NCI-H2227 treated with DMSO at 0.1 percent for 48 hours (cell line): ENCODE measurements at places on chromosomes 12 and 14.
A peak's percentile ranks its signal among the peaks of the same experiment; 100 is the strongest.

- no peak for DNase-seq
Observed at GRCh38 chr14:59272633-59273032, 84.2 kb downstream of the DAAM1 start.

DNA sequence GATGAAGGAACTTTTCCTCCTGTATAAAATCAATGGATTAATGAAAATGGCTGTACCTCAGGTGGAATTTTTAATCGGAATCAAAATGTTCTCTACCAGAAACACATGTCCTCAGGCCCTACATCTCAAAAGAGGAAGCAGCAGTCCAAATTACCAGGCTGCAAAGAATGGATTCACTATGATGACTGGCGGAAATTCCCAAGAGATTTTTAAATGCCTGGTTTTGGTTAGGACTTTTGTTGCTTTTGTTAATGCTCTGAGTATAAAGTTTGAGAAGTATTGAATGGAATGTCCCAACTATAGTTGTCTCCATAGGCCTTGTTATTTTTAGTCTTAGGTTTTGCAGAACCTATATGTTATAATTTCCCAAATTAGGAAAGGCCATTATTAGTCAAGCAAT, 11.2 kb upstream of the IFNG start:
- DNase-seq: no peak

DNA sequence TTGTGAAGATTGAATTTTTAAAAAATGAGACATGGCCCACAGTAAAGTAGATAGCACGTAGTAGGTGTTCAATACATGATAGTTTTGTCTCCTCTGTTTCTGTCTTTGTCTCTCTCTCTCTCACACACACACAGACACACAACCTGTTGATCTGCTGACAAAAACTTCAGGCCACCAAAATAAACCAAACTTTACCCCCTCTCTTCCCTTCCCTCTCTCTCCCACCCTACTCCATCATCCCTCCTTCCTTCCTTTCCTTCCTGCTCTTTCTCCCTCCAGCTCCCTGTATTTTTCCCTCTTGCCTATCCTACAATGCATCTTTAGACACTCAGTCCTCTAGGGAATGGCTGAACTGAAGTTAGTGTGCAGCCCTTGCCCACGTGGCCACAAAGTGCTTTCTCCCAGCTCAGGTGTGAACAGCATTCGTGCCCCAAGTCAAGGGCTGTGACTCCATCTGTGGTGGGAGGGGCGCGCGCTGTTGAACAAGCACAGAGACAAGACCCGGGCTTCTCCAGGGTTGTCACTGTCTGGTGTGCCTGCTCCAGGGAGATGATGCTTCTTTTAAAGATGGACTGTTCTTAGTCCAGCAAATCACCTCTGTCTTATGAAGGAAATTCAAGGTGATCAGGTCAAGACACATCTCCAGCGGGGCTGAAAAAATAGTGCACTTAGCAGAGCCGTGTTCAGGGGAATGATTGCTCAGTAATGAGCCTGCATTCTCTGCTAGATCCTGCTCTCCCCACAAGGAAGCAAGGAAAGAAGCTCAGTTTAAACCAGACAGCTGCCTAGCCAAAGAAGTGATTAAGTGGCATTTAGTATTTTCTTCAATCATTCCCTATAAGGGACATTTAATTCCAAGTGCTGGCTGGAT, 75.3 kb downstream of the WSCD2 start:
- DNase-seq: peak; percentile 67

DNA sequence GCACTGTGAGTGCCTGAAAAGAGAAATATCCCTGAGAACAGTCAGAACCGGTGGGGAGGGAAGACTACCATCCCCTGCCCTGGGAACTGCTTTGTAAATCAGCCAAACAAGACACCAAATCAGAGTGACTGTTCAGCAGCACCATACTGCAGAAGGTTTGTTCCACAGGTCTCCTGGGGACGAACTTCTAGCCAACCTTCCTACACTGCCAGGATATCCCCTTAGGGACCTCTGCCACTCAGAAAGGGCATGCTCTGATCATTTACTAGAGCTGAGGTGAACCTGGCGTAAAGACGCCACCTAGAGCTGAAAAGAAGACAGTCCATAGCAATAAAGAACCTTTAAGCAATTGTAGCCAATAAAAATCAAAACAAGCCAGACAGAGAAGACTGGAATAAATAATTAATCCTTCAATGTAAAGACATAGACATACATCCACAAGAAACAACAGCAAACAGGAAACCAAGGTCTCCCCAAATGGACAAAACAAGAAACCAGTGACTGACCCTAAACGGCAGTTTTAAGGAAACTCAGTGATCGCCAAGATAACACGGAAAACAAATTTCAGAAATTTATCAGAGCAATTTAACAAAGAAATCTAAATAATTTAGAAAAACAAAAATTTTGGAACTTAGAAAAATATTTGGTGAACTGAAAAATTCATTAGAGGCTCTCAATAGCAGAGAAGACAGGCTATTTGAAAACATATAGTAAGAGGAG, 228.1 kb upstream of the AMIGO2 start:
- no peak for DNase-seq

GRCh38 chr12:74391283-74391682, 146.4 kb upstream of the ATXN7L3B start:
- DNase-seq: no peak

DNA sequence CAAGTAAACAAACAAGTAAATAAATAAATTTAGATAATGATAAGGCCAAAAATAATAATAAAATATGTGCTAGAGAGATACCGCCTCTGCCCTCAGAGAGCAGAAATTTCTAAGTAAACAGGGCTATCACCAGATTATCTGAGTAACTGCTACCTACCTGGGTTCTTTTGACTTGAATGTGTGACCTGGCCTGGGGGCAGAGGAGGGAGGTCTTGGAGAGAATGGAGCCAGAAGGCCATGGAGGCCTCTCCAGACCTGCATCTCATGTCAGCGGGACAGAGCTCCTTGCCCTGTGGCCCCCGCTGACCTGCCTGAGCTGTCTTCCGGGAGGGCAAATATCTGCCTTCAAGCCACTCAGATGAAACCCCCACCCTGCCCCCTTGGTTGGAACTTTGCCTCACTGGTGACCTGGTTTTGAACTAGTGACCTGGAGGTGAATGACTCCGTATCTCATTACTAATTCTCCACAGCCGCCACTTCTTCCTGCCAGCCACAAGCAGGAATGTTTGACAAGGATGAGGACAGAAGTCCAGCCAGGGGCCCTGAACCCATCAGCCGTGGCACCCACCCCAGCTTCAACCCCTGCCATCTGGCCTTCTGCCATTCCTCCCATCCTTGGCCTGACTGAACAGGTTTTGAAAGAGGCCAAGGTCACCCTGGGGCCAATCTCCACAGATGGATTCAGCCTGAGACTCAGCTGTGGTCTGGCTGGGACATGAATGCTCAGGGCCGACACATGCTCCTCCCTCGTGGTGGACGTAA, 86.8 kb upstream of the PARP11 start:
- no peak for DNase-seq

GRCh38 chr12:76103958-76104357, 19.5 kb upstream of the NAP1L1 start:
- DNase-seq: no peak

DNA sequence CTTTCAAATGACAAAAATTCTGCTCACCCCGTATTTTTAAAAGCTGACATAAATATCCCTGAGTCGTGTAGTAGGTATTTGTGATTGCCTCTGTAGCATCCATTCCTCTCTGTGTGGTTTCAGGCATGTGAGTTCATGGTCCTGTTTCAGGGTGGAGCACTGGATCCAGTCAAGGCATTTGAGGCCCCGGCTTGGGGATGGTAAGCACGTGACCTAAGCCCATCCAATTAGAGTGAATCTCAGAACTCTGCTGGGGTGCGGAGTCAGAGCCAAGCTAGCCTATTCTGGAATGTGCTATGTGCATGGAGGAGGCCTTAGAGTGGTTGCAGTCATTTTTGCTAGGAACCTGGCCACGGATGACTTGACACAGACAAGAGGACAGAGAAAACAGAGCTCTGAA, 4.3 kb upstream of the CSRP2 start:
- DNase-seq: no peak

- no peak for DNase-seq
Observed at GRCh38 chr12:1972260-1972659, 32.0 kb downstream of the DCP1B start.

DNA sequence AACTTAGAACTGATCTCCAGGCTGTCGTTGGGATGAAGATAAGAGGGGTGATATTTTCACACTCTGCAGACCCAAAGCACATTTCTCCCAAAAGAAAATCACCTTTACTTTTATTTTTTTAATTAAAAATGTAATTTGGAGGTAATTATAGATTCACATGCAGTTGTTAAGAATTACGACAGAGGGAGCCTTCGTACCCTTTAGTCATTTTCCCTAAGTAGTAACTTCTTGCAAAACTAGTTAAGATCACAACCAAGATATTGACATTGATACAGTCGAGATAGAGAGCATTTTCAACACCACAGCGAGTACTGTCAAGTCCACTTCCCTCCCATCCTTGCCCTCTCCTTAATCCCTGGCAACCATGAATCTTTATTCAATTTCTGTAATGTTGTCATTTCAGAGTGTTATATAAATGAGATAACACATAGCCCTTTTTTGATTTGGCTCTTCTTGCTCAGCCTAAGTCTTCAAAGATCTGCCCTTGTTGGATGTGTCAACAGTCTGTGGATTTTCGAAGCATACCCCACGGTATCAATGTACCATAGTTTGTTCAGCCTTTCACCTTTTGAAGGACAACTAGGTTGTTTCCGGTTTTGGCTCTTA, 39.6 kb downstream of the DNAH10 start:
- DNase-seq: no peak

DNA sequence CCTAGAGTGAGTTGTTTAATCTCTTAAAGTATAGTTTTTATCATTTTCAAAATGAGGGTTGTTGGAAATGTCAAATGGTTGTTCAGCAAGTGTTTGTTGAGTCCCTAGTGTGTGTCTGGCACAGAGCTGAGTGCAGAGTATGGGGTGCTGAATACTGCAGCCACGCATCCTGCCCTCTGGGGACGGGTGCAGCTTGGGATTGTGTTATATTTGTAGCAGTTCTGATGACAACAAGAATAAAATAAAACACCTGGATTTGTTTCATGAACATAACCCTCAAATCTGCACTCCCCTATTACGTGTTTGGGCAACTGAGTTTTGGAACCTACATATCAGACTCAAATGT, 127.9 kb downstream of the CACNA1C start:
- no peak for DNase-seq

DNA sequence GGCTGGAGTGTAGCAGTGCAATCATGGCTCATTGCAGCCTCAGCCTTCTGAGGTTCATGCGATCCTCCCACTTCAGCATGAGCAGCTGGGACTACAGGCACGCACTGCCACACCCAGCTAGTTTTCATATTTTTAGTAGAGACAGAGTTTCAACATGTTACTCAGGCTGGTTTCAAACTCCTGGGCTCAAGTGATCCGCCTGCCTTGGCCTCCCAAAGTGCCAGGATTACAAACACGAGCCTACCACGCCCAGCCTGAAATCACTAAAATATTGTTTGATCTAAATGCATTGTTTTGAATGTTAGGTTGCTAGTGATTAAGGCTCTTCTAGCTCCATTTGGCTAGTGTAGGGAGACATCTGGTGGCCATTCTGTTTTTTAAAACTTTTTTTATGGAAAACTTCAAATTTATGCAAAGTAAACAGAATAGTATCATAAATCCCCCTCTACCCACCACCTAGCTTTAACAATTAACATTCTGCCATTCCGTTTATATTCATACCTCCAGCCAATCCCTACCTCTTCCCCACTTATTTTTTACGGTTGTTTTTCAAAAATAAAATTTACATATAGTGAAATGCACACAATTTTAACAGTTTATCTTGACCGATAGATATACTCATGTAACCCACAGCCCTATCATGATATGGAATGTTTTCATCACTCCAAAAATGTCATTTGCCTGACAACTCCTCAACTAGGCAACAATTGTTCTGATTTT, 37.8 kb downstream of the MYO1H start:
- DNase-seq: peak; percentile 76

GRCh38 chr14:105059925-105060565, 5.2 kb downstream of the GPR132 start:
- DNase-seq: no peak

DNA sequence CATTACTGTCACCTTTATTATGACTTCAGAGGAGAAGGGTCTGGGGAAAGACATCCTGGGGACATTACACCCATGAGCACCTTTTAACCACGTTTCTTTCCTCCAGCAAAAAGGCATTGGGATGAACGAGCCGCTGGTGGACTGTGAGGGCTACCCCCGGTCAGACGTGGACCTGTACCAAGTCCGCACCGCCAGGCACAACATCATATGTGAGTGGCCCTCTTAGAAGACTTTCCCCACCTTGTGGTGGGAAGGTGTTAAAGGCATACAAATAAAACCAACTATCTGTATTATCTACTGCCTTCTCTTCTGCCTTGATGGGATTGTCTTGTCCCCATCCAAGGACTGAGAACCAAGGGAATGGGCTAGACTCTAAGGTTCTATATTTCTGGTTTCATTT, 6.0 kb downstream of the PSMD9 start:
- DNase-seq: peak; percentile 31

DNA sequence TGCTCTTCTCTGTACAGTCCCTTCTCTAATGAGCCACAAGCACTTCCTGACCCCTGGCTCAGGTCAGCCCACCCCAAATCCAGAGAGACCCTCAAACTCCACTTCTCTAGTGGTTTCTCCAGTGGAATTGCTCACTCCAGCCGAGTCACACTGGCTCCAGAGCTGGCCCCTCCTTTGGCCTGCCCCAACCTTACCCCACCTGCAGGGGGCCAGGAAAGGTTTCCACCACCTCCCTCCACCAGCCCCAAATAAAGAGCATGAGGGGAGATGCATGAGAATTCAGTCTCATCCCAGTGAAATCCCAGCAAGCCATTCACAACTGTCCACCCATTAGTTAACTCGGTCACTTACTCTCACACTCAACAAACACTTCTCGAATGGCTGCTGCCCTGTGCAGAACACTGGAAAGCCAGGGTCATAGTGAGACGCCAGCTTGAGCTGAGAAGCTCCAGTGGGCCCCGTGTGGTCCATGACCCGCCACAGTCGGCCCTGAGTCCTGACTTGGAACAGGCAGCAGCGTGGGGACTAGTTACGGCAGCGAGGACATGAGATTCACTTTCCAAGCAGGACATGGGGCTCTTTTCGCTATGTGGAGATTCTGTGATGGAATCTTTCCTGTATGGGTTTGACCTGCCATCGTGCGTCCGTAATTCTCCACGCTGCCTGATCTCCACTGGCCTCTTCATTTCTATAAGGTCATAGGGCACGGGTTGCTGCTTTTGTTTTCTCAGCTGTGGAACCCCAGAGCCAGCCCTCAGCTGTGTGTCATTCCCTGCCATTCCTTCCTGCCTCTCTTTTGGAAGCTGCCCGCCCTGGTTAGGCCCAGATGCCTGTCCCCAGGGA, 44.2 kb downstream of the SLC6A12 start:
- DNase-seq: no peak
